ENCODE measurements at places on chromosomes 3 and 15.

DNA sequence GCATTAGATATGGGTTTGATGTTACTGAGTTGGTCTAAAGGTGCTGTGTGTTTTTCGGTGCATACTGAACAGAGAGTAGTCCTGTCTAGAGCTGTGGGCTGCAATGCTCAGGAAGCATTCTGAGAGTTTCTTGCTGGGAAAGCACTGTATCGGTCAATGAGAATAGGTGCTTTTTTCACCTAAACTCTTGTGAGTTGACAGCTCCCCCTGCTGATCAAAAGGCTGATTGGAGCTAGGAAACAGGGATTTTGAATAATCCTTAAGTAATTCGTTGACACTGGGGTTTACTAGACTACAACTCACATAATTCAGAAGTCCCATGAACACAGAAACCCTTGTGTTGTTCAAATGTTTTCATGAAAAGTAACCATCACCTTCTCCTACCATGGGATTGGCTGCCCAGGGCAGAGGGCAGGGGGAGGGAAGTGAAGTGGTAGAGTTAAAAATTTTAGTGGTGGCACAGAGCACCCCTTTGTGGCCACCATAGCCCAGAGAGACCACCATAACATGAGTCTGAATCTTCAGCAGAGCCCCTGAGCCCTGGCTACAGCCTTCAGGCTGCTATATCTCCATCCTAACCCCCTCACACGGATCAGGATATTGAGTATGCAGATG lies 13.0 kb upstream of the MANF start:
- peak; percentile 46 for DNase-seq

GRCh38 chr15:73854265-73854664 lies 19.1 kb upstream of the TBC1D21 start:
- DNase-seq, result no peak

- DNase-seq, result no peak
Observed at GRCh38 chr3:124823206-124823605, 64.0 kb downstream of the ITGB5 start.

- peak; percentile 89 for DNase-seq
Observed at GRCh38 chr3:4466741-4467521, at the start of gene SUMF1. SUMF1 (minus strand) TSS chr3:4467269; CDS start chr3:4467245, 24 bp downstream.

GRCh38 chr15:71780115-71780976 lies 30.0 kb upstream of the NR2E3 start:
- DNase-seq, result peak; percentile 76

DNA sequence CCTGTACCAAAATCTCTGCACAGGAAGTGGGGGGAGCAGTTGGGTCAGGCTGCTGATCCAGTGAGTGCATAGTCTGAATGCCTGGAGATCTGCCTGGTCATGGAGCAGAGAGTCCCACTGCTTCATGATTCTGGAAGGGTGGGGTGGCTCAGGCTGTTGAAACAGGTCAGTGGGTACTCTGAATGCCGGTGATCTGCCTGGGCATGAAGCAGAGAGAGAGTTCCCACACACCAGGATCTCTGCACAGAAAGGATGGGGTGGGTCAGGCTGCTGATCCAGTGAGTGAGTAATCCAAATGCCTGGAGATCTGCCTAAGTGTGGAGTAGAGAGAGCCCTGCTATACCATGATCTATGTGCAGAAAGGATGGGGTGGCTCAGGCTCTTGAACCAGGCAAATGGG lies 16.1 kb upstream of the GCSAM start:
- DNase-seq, result no peak

- DNase-seq, result no peak
Observed at GRCh38 chr3:175591375-175591774, 732.2 kb downstream of the NAALADL2 start.

GRCh38 chr3:147336543-147337278 lies 69.6 kb downstream of the ZIC4 start:
- no peak for DNase-seq

- no peak for DNase-seq
Observed at GRCh38 chr3:147417551-147418295, 8.6 kb downstream of the ZIC1 start.

DNA sequence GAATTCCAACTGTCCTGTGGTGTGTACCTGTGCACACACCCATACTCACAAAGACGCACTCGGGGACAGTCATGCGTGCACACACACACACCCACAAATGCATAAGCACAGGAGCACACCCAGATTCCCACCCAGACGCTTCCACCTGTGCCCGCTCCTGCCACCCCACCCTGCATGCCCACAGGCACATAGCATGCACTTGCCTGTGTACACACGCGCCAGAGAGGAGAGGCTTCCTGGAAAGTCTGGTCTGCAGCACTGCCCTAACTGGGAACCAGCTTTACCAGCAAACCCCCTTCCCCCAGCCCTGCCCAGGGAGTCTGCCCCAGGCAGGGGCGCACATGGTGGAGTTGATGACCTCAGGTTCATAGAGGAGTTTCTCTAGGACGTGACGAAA lies 246.2 kb downstream of the UACA start:
- no peak for DNase-seq

- peak; percentile 86 for DNase-seq
Observed at GRCh38 chr3:69080233-69080920, at the start of gene UBA3. UBA3 (minus strand) TSS chr3:69080365; CDS start chr3:69080353, 12 bp downstream.

DNA sequence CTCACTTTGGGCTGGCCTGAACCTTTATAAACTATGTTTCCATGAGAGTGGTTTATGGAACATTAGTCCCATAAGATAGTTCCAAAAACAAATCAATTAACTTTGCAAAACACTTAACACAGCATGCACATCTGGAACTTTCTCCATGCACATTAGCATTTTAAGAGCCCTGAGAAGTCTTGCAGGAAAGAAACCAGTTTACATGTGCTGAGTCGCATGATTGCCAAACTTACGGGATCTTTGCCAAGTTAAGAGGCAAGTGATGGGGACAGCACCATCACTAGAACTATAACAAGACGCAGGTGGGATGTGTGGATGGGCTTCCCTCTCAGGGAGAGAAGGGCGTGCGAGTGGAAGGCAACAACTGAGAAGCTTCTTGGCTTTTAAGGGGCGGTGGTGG lies 20.7 kb downstream of the ADAMTS9 start:
- no peak for DNase-seq

GRCh38 chr3:194298331-194299227 lies 52.5 kb downstream of the CPN2 start:
- no peak for DNase-seq

GRCh38 chr3:12829886-12830784 lies 11.2 kb downstream of the RPL32 start:
- no peak for DNase-seq

- DNase-seq, result no peak
Observed at GRCh38 chr3:23874359-23875112, 42.3 kb downstream of the NKIRAS1 start.

DNA sequence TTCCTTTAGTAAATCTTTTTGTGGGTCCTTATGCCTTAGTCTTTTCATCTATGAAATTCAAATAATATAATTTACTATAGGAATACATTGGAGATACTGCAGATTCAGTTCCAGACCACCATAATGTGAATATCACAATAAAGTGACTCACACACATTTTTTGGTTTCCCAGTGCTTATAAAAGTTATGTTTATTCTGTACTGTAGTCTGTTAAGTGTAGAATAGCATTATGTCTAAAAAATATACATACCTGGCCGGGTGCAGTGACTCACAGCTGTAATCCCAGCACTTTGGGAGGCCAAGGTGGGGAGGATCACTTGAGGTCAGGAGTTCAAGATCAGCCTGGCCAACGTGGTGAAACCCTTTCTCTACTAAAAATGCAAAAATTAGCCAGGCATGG lies 53.9 kb upstream of the PAQR5 start:
- no peak for DNase-seq

- no peak for DNase-seq
Observed at GRCh38 chr3:32973982-32974381, 22.5 kb downstream of the CCR4 start.

DNA sequence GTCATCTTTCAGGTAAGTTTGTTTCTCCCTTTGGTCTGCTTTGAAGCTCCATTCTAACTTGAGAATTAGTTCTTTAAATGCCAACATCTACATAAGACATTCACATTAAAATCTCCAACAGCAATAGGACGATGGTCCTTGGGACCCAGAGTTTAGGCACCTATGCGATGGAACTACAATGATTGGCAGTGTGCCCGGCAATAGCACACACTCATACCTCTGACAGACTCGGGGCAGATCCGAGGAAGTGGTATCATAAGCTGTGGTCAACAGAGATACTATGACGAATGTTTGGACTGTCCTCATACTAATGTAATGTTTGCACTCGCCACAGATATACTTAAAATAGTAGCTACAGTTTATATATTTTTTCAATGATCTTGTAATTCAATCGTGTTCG lies 34.2 kb upstream of the NR2F2 start:
- DNase-seq, result no peak
